ENCODE measurements at places on chromosomes 2 and 18.

- no peak for DNase-seq
Observed at GRCh38 chr2:173555833-173556232, 201.2 kb downstream of the CDCA7 start.

- no peak for DNase-seq
Observed at GRCh38 chr2:75788154-75788553, 77.4 kb upstream of the GCFC2 start.

DNA sequence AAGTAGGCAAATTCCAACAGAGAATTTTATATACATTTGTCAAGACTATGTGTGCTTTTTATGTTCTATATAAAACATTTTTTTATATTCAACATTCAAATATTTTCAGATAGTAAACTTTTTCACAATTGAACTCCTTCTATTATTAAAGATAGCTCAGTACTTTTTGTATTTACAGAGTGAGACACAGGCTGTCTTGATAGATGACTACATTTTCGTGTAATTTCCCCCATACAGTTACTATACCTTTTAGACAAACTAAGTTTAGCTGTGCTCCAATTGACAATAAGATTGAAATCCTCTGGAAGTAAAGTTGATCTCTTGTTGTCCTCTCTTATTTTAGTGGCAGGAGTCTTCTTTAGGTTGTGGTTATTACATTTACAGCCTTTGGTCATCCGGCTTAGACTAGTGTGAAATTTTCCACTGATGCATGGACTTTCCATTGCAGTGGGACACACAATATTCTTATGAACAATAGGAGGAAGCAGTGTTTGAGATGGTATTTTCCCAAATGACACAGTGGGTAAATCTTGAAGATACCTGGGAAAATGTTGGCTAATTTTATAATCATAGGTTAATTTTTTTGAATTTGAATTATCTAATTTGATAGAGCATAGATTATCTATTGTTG is 21.0 kb downstream of the ZSWIM2 start:
- no peak for DNase-seq

- DNase-seq: no peak
Observed at GRCh38 chr2:16386431-16386830, 279.2 kb downstream of the CYRIA start.

DNA sequence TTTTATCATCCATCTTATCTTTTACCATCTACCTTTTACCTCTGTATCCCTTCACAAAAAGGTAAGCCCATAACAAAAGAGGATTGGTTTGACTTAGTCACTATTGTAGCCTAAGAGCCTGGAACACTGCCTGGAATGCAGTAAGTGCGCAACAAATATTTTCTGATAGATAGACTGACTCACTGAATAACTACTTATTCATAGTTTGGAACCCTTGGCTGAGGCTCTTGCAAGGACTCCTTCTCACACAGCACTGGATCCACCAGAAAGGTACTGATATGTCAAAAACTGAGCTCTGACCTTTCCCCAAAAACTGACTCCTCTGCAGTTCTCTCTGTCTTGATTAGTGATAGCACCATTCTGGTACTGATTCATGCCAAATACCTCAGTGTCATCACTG is 426.7 kb downstream of the SETBP1 start:
- no peak for DNase-seq

GRCh38 chr2:232838406-232838874 is 31.6 kb upstream of the SNORC start:
- DNase-seq: peak; percentile 51

- no peak for DNase-seq
Observed at GRCh38 chr2:21939967-21940366, 816.2 kb downstream of the TDRD15 start.

GRCh38 chr2:113283704-113284284 is 5.1 kb upstream of the PAX8 start:
- DNase-seq: no peak

DNA sequence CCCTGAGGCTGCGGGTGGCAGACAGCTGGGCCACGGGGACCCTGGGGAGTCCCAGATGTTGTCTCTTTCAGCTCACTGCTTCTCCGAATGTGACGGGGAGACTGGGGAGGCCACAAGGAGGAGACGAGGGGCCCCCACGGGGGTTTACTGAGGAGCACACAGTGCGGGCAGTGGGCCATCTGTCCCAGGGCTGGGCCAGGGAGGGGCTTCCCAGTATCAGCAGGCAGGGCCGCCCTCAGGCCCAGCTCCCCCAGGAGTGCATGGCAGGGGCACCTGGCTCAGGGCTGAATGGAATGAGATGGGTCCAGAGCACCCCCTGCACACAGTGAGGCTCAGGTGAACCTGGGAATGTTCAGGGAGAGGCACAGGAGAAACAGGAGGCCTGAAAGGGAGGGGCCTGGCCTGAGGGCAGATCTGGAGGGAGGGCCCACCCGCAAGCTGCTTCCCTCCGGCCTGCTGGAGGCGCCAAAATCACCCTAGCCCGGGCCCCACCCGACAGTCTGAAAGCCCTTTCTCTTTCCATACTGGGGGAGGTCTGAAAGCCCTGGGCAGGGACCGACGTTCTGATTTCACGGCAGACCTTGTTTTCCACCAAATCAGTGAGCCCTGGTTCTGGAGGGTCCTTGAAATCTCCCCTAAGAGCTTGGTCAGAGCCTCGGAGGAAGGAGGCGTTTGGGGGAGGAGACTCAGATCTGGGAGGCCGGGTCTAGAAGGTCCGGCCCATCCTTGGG is 35.5 kb upstream of the PTMA start:
- no peak for DNase-seq

DNA sequence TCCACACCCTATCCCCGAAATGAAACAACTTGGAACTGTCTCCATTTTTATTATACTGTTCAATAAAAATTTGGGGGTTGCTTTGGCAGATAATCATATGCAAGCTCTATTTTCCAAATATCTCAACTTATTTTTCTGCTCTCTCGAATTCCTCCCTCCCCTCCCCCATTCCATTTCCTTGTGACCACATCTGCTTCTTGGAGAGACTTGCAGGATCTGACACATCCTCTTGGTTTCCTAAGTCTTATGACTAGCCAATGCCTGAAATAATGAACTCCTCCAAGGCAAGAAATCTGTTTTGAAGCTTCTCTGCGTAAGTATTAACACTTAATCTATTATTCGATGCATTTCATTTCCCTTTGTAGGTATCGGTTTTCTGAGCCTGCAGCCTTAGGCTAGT is 16.1 kb downstream of the TGIF1 start:
- no peak for DNase-seq

- no peak for DNase-seq
Observed at GRCh38 chr2:181847702-181848101, 43.8 kb upstream of the ITPRID2 start.

GRCh38 chr2:235721625-235722024 is 227.8 kb downstream of the AGAP1 start:
- DNase-seq: no peak

DNA sequence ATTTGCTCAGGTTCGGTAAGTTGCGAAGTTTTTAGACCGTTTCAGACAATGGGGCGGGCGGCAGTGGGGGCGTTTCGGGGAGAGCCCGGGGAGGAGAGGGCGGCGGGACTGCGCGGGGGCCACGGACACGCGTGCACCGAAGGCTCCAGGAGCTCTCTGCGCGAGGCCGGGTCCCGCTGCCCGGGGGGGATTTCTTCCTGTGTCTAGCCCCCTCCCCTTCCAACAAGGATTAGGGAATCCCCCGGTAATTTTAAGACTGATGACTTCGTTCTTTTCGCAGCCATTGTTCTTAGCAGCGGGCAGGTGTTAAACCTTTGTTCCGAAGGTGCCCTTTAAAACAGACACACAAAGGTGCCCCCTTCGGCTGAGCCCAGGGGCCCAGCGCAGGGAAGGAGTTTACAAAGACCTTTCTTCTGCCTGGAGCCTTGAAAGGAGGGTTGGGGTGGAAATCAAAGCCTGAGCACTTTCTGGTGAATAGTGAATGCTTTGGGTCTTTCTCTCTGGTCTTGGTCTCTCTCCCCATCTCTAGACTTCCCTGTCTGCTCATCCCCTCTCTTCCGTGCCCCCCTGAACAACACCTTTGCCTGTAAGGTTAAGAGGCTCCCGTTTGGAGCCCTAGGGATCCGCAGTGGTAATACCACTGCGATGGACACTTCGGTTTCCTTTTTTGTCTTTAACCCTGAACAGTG is 2.1 kb downstream of the TRIB2 start:
- no peak for DNase-seq

DNA sequence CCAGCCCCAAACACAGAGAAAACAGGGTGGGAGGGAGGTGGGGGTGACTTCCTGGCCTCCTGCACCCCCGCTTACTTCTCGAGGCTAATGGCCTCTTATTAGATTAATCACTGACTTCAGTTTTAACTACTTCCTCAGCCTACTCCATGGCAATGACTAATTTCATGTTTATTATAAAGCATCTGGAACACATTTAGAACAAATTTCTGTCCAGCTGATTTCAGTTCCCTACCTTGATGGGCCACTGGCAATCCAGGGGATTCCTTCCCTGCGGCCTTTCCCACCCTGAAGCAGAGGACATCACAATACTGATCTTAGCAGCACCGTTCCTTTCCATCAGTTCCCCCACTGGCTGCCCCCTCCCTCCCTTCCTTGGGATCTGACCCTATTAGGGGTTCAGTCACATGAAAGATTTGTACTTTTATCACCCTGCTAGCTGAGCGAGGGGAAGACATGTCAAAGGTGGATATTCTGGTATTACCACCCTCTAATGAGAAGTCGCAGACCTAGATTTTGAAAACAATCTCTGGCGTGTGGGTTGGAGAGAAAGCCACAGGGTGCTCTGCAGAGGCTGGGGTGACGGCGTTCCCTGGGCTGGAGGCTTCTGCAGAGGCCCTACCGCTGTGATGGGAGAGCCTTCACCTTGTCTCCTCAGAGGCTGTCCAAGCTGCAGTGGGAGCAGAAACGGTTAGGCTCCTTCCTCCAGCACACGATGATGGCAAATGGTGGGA is 67.6 kb downstream of the KIAA2012 start:
- DNase-seq: no peak

DNA sequence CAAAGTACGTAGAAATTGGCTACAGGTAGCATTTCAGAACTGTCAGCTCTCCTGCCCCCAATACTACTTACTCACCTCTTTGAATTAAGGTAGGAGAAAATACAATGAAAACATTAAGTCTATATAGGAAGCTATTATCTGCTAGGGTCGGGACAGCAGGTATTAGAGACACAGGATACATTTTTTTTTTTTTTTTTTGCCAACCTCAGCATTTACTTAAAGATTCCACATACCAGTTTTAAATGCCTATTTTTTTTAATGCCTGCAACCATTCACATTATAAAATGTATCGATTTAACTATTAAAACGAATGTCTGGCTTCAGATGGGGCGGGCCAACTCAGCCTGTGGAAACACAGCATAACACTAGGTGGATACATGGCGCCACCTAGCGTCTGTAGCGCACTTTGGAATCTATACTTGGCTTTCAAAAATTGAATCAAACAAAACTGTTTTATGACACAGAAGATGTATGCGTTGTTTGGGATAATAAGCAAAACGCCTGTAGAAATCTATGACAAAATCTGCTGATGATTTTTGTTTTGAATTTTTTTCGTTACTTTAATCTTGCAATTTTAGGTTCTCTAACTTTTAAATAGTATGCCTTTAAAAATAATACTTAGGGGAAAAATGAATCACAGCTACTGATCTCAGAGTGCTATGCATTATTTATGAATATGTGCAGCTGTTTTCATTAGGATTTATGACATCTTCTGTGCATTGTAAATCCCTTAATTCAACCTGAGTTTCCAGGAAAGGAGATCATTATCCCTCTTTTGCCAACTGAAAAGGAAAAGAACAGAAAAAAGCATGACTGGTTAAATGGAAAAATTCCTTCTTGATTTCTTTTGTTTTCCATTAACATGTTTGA is 261.0 kb downstream of the NYAP2 start:
- DNase-seq: peak; percentile 72

Measured in stimulated activated CD4-positive, alpha-beta T cell treated with anti-CD3 and anti-CD28 coated beads, TNF-alpha, amount 100 ng/mL, for 24 hours (primary cell).